Activated CD4-positive, alpha-beta memory T cell treated with anti-CD3 and anti-CD28 coated beads, Interleukin-2, amount 10 ng/mL, durations not matched to agents 7 days and 5 days (primary cell): ENCODE measurements at places on chromosomes 6 and 20. TPM values are rescaled to one million over a fixed set of nuclear protein-coding genes. Genes with fewer than 3 reads are reported as not detected.

DNA sequence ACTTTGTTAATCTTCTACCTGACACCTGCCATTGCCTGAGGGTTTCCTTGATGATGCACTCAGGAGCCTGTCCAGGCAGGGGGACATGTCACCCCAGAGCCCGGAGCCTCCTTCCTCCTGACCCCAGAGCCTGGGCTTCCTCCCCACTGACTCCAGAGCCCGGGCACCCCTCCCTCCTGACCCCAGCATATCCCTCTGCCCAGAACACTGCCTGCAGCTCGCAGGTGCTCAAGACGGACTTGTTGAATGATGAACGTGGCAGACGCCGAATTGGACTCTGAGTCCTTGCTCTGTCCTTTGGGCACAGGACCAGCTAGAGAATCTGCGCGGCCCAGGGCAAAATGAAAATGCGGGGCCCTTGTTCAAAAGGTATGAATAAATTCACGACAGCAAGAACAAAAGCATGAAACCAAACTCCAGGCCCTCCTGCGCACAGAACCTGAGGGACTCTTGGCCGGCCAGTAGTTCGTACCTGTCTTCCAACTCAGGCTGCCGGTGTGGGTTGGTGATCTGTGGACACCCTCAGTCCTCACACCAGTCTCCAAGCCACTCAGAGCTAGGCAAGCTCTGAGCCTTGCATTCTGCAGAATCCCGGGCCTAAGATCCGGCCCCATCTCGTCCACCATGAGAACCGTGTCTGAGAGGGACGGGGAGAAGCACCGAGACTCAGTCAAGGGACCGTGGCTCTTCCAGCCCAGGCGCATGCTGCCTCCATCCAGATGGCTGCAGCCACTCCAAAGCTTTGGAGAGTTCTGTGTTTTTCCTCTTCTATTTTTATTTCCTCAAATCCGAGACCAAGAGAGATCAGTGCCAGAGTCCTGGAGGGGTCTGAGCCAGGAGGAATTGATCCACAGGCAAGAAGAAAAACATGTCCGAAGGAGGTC is 104.7 kb downstream of the BMP7 start:
- H3K4me1 ChIP-seq, result no peaks in the 10 kb centered on the region
- H3K4me3 ChIP-seq, result no peak overlapping the region
- H3K36me3 ChIP-seq, result no peaks in the 10 kb centered on the region
- no peak for DNase-seq
- H3K27ac ChIP-seq, result no peak overlapping the region

DNA sequence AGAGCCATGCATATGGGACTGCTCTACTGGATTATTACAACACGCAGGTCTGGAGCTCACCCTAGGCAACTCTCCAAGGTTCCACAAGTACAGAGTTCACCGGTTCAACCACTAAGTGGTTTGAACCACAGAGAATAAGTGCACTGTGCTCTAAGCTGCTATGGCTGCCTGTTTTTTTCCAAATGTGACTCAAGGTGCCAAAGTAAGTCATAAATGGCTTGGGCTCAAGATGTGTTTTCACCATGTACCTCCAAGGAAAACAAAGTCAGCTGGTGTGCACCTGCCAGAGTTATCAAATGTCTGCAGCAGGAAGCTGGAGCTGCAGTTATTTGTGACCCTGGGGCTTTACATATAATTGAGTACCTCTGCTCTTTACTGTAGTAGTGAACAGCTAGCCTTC is 76.7 kb downstream of the PREP start:
- no peaks in the 10 kb centered on the region for H3K4me1 ChIP-seq
- H3K27me3 ChIP-seq, result no peaks in the 10 kb centered on the region
- DNase-seq, result no peak

GRCh38 chr6:71420095-71420692 is 131.6 kb downstream of the OGFRL1 start:
- no peak for DNase-seq
- no peaks in the 10 kb centered on the region for H3K4me1 ChIP-seq
- H3K4me3 ChIP-seq, result no peak overlapping the region
- H3K36me3 ChIP-seq, result peaks cover 3% of the 10 kb centered on the region

PERP gene
- 19.0 TPM for total RNA-seq
